Stimulated activated CD8-positive, alpha-beta memory T cell treated with anti-CD3 and anti-CD28 coated beads, Interleukin-2, amount 100 ng/mL, for 48 hours (primary cell): ENCODE measurements at places on chromosomes 5 and 9.

- no peak for DNase-seq
Observed at GRCh38 chr9:131442351-131442750, 48.5 kb downstream of the PRRC2B start.

GRCh38 chr9:101778332-101778731 lies 39.9 kb upstream of the GRIN3A start:
- DNase-seq, result no peak

GRCh38 chr5:175254155-175254554 lies 189.8 kb downstream of the DRD1 start:
- DNase-seq, result no peak

GRCh38 chr5:95216136-95216955 lies 68.5 kb downstream of the MCTP1 start:
- no peak for DNase-seq

DNA sequence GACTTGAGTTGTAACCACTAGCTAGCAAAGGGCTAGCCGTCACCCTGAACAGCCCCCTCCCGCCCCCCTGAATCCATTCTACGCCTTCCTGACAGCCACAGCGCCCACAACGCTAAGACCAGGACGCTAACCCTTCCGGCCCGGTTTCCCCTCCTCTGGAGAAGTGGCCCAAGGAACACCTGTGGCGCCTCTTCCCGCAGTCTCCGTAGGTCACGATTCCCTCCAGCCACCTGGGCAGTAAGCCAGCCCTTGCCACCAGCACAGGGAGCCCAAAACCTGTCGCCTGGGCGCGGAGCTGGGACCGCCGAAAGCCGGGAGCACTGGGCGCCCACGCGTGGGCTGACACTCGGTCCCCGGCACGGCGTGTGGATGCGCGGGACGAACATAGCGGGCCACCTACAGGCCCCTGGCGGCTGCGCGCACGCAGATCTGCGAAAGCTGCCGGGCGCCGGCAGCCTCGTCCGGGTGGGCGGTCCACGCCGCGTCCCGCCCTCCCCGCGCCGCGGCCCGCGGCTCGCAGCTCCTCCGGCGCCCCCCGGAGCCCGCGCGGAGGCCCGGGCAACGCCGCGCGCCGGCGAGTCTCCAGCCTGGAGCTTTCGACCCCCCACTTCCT lies 596 bp downstream of the IRF1 start:
- DNase-seq, result no peak

DNA sequence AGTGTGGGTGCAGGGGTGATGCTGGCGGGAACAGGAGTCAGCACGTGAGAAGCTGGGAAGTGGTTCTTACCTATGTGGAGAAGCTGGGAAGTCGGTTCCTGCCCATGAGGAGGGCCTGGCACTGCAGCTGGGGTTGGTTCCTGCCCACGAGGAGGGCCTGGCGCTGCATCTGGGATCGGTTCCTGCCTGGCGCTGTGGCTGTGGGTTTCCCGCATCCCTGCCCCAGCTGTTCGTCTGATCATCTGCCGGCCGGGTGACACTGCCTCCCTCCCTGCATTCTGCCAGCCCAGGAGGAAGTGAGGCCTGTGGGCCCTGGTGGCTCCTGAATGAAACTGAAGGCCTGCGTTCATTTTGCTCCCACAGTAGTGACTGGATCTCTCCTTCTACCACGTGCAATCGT lies 5.1 kb downstream of the OBP2A start:
- DNase-seq, result no peak
